GM12864 (cell line): ENCODE measurements at places on chromosomes 7 and 10.

- DNase-seq: no peak
Measured at GRCh38 chr7:140053812-140054539, 8.8 kb downstream of the PARP12 start.

- DNase-seq: no peak
Measured at GRCh38 chr7:64494912-64495461, 67.9 kb downstream of the ZNF680 start.

GRCh38 chr10:46307281-46308112 is 20.7 kb downstream of the ANTXRL start:
- DNase-seq: no peak

GRCh38 chr7:44712012-44712411 is 36.6 kb upstream of the ZMIZ2 start:
- no peak for DNase-seq

- DNase-seq: no peak
Measured at GRCh38 chr7:117480978-117481377, 1.2 kb downstream of the CFTR start.

DNA sequence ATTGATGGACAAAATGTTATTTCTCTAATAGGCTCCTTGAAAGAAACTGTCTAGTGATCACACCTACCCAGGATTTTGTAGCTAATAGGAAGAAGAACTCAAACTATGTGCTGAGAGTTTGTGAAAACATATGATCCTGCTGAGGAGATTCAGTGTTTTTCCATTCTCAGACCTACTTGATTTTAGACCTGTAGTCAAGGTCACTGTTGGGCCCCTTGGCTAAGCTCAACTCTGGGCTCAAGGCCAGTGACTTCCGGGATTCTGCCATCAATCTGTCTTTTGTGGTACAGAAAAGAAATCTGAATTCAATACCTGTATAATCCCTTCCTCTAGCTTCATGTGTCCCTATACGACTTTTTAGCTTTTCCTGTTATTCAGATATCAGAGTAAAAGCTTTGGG is 79.7 kb upstream of the FERD3L start:
- DNase-seq: no peak

GRCh38 chr10:79303631-79304478 is 43.4 kb upstream of the PPIF start:
- no peak for DNase-seq

GRCh38 chr7:105635197-105635596 is 53.9 kb upstream of the EFCAB10 start:
- no peak for DNase-seq

GRCh38 chr7:75628055-75628454 is 110.7 kb downstream of the HIP1 start:
- no peak for DNase-seq

GRCh38 chr10:101779544-101780186 is 3.6 kb downstream of the NPM3 start:
- no peak for DNase-seq

- DNase-seq: no peak
Measured at GRCh38 chr10:61047788-61048560, 104.0 kb upstream of the RHOBTB1 start.

DNA sequence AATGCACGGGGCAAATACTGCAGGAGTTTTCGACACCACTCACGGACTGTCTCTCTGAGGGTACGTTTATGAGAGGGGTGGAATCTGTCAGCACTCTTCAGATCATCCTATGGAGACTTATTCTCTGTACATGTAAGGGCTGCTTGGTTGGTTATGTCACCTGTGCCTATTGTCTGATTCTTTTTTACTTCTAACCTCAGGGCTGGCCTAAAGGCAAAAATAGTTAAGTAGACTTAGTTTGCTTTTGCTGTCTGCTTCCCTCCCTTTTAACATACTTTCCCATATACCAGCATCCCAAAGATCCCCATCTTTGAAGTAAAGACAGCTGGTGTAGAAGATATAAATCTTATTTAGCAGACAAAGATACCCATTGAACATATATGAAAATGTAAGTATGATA is 105.9 kb downstream of the PRKG1 start:
- no peak for DNase-seq

- no peak for DNase-seq
Measured at GRCh38 chr7:79282882-79283602, 170.4 kb downstream of the MAGI2 start.

GRCh38 chr10:13099144-13099665 is 758 bp upstream of the OPTN start:
- DNase-seq: no peak

GRCh38 chr10:98344589-98345038 is 70.4 kb downstream of the PYROXD2 start:
- DNase-seq: no peak

GRCh38 chr10:29326886-29327745 is 38.2 kb downstream of the LYZL1 start:
- no peak for DNase-seq
